Tracheal epithelial cell (primary cell): ENCODE measurements at places on chromosomes 6 and 20. TPM values are rescaled to one million over a fixed set of nuclear protein-coding genes. Genes with fewer than 3 reads are reported as not detected.

MPIG6B gene
- total RNA-seq: not detected in 2 replicates

NKX2-2 gene
- total RNA-seq: not detected in 2 replicates

CFAP61 gene
- total RNA-seq: not detected in 2 replicates

OR2H1 gene
- total RNA-seq: not detected in 2 replicates

GMNN gene
- 8.7 and 12.1 TPM in 2 replicates for total RNA-seq

SLC35D3 gene
- under 0.01 TPM in 1 of 2 replicates, not detected in the other for total RNA-seq

RREB1 gene
- total RNA-seq: 20.9 and 23.6 TPM in 2 replicates

BHLHE23 gene
- not detected in 2 replicates for total RNA-seq

ULBP1 gene
- total RNA-seq: 0.96 and 1.5 TPM in 2 replicates

ELOVL4 gene
- 8.7 and 10.4 TPM in 2 replicates for total RNA-seq

CLVS2 gene
- total RNA-seq: not detected in 2 replicates

C4A gene
- 1.4 and 2.8 TPM in 2 replicates for total RNA-seq

SMOC2 gene
- 1.1 TPM in 1 of 2 replicates, not detected in the other for total RNA-seq

CTCFL gene
- not detected in 2 replicates for total RNA-seq

SEMG1 gene
- total RNA-seq: not detected in 2 replicates

RIPPLY2 gene
- 1.4 TPM in 1 of 2 replicates, not detected in the other for total RNA-seq

MUC22 gene
- total RNA-seq: not detected in 2 replicates

SMLR1 gene
- not detected in 2 replicates for total RNA-seq

RAET1G gene
- total RNA-seq: 19.5 and 41.3 TPM in 2 replicates

CD93 gene
- 0.21 and 0.24 TPM in 2 replicates for total RNA-seq

PTCRA gene
- total RNA-seq: not detected in 2 replicates

SCRT2 gene
- not detected in 2 replicates for total RNA-seq

RHAG gene
- total RNA-seq: not detected in 2 replicates

MTFR2 gene
- 0.24 and 0.64 TPM in 2 replicates for total RNA-seq

RALGAPB gene
- total RNA-seq: 20.0 and 20.5 TPM in 2 replicates

POLR1H gene
- total RNA-seq: 27.2 and 36.7 TPM in 2 replicates

TCF15 gene
- total RNA-seq: not detected in 2 replicates

FLRT3 gene
- total RNA-seq: 13.5 and 34.1 TPM in 2 replicates
